ENCODE measurements at places on chromosomes 5 and 9.

DNA sequence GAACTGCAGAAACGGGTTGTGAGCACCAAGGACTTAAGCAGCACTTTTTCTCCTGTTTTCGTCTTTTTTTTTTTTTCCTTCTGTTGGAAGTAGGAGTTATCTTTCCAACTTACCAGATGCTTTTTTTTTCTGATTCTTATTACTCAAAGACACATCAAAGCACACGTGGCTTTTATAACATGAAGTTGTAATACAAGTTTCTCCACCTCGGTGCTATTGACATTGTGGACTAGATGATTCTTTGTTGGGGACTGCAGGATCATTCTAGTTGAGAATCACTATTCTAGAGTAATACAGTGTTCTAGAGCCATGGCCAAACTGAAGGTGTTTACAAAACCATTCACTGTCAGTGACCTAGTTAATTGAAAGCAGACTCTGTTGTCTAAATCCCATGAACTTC is 51.5 kb downstream of the MYO10 start:
- no peak for DNase-seq

- no peak for DNase-seq
Observed at GRCh38 chr5:131323378-131323777, 59.5 kb downstream of the CDC42SE2 start.

- no peak for DNase-seq
Observed at GRCh38 chr5:122755783-122756182, 19.1 kb upstream of the SNX2 start.

GRCh38 chr9:121852651-121853616 is 201.5 kb downstream of the DAB2IP start:
- DNase-seq: no peak

DNA sequence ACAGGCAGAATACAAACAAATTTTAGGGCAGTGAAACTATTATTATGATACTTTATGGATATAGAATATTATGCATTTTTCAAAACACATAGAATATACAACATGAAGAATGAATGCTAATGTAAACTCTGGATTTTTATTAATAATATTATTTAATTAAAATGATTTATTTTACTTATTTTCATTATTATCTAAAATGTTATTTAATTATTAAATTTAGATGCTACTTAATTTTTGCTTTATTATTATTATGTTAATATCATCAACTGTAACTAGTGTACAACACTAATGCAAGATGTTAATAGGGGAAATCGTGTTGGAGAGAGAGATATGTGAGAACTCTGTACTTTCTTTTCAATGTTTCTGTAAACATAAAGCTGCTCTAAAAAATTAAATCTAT is 39.3 kb upstream of the TENT4A start:
- no peak for DNase-seq

GRCh38 chr5:103330875-103331274 is 72.3 kb downstream of the MACIR start:
- no peak for DNase-seq

DNA sequence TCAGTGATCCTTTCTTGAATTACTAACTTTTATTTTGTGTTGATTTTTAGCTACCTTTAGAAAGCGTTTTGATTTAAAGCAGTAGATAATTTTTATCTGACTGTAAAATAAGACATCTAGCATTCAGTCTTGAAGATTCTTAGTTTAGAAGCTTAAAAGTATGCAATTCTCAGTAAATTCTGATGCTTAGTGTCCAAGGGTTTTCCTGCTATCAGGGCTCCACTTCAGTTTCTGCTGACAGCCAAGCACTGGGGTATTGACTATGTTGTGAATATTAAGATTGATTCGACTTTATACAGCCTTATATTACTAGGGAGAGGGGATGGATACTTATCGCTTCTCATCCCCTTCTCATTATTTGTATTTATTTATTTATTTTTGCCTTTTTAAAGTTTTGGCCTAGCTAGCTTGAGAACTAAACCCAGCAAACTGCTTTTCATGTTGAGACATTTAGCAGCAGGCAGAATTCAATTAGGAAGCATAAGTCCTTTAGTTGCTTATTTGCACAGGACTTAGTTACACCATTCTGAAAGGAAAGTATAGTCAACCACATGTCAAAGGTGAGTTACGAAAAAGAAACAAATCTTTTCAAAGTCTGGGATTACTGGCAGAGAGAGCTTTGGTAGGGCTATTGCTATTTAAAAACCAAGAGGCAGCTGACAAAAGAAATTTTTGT is 2.9 kb downstream of the PBX3 start:
- DNase-seq: no peak

- no peak for DNase-seq
Observed at GRCh38 chr5:128413356-128413755, 124.7 kb downstream of the FBN2 start.

DNA sequence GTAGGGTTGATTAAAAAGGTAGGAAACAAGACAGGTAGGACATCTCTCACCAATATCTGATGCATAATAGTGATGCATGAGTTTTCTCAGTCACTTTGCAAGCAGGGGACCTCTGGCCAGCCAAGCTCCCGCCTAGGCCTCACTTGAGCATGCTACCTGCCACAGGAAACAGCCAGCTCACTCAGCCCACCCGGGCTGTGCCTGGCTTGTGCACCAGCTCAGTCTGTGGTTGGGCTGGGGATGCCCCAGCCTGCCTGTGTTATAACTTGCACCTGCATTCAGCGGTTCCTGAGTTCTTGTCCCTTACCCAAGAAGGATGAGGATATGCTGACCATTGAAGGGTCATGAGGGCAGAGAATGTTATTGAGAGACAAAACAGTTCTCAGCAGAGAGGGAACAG is 172.8 kb upstream of the PLCXD3 start:
- no peak for DNase-seq

GRCh38 chr5:1724822-1725602 is 74.6 kb downstream of the MRPL36 start:
- no peak for DNase-seq

- DNase-seq: no peak
Observed at GRCh38 chr5:14062178-14062577, 81.0 kb upstream of the TRIO start.

DNA sequence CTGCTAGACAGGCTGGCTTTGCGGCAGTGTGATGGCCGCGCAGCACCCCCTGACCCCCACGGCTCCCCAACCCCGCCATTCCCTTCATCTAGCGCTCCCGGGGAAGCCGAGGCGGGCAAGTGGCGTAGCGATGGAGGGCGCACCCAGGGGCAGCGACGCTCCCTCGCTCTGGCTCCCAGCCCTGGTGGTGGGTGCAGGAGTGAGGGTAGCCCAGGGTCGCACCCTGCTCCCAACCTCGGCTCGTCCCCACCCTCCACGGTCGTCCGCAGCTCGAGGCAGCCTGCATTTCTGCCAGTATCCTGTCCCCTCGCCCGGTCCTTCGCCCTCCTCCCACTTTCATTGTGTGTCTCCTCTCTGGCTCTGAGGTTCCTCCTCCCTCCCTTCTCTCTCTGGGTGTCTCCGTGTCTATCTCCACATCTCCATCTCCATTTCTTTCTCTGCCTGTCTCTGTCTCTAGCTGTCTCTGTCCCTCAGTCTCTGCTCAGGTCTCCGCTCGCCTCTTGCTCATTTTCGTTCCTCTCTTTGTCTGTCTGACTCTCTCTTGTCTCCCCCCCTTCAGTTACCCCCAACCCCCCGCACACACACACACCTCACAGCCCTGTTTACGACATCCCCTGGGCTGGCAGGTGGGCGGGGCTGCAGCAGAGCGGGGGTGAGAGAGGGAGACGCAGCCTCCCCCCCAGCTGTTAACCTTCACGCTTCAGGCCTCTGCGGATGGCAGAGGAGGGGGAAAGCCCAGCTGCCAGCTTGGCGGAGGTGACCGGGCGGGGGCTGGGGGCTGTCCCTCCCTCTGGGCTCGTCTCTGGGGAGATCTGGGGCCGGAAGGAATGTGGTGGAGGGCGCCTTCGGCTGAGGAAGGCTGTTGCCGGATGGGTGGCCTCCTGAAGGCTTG is 48.7 kb upstream of the PSD2 start:
- DNase-seq: peak; percentile 46

DNA sequence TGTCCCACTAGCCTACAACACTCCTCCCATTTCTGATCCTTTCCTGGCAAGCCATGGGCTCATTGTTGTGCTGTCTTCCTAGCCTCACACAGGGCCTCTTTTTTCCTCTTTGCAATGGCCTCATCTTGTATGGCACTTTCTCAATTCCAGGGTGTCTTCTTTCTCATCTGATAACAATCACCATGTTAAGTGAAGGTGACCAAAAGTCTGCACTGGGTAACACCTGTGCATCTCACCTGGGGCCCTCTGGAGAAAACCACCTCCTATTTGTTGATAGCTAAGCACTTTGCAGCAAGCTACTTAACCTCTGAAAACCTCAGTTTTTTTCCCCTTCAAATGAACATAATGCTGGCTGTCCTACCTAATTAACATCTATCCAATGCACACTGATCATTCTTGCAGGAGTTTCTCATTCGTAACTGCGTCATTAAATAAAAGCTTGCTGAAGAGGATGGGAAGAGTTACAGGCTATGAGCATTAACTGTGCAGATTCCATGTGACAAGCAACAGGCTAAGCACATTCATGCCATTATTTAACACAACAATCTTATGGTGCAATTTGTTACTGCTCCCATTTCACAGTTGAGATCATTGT is 60.1 kb upstream of the STK32A start:
- no peak for DNase-seq

GRCh38 chr5:130992095-130992494 is 173.0 kb downstream of the HINT1 start:
- DNase-seq: no peak

DNA sequence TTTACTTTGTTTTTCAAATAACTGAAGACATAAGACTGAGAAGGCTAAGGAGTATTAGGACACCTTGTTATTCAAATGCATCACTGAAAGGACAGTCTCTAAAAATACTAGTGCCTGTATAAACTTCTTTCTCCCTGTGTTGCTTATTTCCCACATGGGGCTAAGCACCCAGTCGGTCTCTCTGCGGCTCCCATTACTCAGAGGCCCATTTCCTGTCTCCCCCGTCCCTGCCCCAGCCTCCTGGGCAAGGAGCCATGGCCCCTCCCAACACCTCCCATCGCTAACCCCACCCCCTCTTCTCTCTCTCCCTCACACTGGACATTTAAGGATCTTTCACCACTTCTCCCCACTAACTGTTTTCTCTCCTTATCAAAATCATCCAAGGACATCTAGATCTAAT is 81.9 kb downstream of the EBF1 start:
- no peak for DNase-seq

DNA sequence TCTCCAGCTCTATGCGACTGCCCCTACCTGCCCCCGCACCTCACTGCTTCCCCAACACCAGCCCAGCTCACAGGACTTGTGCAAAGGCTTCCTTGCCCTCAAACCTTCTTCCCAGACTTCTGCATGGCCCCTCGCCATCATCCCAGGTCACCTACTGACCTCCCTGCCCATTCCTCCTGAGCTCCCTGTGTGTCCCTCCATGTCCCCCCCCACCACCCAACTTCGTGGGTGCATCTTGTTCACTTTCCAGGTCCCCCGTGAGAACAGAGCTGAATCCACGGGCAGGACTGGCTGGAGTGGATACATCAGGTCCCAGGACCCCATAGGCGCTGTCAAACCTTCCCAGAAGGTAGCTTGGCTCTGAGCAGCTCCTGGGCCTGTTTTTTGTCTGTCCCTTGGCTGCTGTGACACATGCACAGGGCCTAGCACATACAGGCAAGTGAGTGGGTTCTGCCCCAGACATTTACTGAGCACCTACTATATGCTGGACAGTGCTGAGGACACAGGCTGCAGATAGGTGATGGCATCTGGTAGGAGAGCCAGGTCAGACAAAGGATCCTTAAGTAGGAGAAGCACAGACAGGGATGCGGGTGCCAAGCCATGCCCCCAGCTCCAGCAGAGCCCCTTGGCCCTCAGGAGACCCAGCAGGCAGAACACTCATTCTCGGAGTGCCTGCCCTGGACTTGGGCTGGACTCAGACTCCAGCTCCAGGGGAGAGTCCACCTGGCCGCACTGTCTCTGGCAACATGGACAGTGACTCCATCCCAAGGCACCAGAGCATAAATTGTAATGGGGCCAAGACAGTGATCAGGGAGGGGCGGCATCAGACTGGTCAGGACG is 15.0 kb downstream of the NINJ1 start:
- DNase-seq: no peak

GRCh38 chr5:111233052-111233374 is 8.8 kb downstream of the CAMK4 start:
- no peak for DNase-seq

DNA sequence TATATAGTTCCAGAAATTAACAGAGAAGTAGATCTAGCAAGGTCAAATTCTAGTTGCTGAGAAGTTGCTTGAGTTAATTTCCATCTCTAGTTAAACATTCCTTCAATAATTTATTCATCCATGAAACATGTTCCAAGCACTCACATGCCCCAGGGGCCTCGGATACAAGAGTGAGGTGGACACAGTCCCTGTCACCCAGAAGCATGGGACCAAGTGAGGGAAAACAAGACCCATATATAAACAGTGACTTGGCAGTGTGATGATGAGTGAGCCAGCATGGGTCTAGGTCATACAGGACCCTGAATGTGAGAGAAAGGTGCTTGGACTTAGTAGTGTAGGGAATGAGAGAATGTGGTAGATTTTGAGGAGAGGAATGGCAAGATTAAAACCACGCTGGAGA is 216.9 kb downstream of the TTLL11 start:
- no peak for DNase-seq

- peak; percentile 46 for DNase-seq
Observed at GRCh38 chr5:10701567-10702039, 59.4 kb downstream of the DAP start.

DNA sequence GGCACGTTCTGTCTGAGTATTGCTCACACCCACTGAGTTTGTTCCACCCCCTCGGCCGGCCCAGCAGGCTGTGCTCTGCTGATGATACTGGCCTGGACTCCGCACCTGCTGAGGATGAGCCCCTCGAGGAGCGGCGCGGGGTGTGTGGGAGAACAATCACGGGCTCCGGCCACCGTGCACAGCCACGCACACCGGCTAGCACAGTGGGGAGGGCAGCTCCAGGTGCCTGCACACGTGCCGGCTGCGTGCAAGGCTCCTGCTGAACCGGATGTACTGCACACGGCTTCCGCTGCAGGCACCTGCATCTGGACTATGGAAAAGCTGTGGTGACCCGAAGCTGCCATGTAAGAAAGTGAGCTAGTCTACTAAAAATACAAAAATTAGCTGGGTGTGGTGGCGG is 485.2 kb upstream of the CDH9 start:
- no peak for DNase-seq

- no peak for DNase-seq
Observed at GRCh38 chr5:87576867-87577266, 164.1 kb upstream of the CCNH start.

- DNase-seq: no peak
Observed at GRCh38 chr5:177405805-177406204, 3.6 kb downstream of the F12 start.

- no peak for DNase-seq
Observed at GRCh38 chr5:173016598-173017046, 33.1 kb downstream of the ATP6V0E1 start.

GRCh38 chr9:109149722-109150121 is 17.3 kb downstream of the FRRS1L start:
- DNase-seq: no peak

DNA sequence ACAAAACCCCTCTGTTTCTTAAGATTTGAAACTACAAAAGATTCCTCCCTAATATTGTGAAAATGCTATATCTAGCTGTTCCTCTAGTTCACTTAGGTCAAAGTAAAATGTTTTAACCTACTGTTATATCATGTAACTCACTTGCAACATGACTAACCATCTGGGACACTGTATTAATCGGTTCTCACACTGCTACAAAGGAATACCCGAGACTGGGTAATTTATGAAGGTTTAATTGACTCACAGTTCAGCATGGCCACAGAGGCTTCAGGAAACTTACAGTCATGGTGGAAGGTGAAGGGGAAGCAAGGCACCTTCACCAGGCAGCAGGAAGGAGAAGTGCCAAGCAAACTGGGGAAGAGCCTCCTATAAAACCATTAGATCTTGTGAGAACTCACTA is 34.7 kb downstream of the DIMT1 start:
- DNase-seq: no peak

- no peak for DNase-seq
Observed at GRCh38 chr5:148186248-148187003, 16.4 kb upstream of the SPINK6 start.

Data from stimulated activated CD4-positive, alpha-beta T cell treated with anti-CD3 and anti-CD28 coated beads, Interleukin-12 subunit alpha, Interleukin-12 subunit beta, amount 100 ng/mL, for 48 hours (primary cell).